Mucosa of descending colon (tissue), 3 donors: ENCODE measurements at places on chromosomes 13 and 19.

- DNase-seq = no peak
These were observed 2.8 kb downstream of the C5AR1 start for GRCh38 chr19:47312366-47313006.

- DNase-seq = no peak
These were observed 46.3 kb downstream of the NEK5 start for GRCh38 chr13:52082601-52083000.

- peak; percentile 83 for DNase-seq
These were observed 14.9 kb downstream of the ARID3A start for GRCh38 chr19:940591-941291.

DNA sequence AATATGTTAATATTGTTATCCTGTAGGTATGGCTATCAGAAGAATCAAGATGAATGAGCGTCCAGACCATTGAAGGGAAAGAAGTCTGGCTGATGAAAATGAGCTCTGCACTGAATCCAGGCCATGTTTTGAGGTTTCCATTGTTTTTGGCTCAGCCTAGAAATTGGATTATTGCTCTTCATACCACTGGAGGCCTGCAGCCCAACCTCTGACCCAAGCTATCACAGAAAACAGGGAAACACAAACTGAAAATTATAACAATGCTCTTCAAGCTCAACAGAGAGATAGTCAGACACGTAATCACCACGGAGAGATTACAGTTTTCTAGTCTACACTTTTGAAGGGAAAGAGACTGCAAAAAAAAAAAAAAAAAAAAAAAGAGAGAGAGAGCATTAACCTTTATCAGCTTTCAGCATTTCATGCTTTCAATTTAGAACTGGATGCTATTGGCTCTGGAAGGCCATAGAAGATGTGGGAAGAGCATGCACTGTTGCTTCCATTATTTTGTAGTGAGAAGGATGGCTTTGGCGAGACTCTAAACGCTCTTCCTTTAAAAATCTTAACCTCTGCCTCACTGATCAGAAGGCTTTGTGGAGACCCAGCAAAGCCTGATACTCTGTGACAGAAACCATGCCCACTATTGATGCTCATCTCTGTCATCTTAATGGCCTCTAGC, 10.8 kb downstream of the EDNRB start:
- DNase-seq = no peak

DNA sequence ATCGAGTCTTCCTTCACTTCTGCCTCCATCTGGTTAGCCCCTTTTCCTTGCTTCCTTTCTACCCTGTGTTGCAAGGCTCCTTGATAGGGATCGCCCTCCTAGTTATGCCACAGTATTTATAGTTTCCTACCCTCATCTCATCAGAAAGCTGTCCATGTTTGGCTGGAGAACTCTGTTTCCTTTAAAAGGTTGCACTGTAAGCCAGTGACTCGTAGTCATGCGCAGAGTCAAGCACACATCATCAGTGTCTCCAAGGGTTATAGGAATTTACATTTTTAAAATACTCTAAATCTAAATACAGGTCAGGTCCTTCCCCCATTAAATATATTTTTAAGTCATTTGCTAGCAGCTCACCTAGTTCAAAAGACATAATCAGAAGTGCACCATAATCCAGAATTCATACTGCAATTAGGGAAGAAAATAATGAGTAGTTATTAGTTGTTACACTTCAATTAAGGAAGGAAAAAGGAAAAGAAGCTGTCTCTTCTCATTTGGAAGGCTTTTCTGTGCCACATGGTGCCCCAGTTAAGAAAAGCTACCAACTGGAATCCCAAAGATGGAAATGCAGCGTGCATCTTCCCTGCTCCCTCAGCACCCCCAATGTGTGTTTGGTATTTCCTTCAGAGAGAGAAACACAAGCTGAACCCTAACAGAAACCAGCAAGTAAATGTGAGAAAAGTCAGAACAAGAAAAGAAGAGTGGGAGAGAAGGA, 81.0 kb downstream of the GPR12 start:
- no peak for DNase-seq

GRCh38 chr19:6602729-6603114, 11.8 kb upstream of the CD70 start:
- DNase-seq = no peak

DNA sequence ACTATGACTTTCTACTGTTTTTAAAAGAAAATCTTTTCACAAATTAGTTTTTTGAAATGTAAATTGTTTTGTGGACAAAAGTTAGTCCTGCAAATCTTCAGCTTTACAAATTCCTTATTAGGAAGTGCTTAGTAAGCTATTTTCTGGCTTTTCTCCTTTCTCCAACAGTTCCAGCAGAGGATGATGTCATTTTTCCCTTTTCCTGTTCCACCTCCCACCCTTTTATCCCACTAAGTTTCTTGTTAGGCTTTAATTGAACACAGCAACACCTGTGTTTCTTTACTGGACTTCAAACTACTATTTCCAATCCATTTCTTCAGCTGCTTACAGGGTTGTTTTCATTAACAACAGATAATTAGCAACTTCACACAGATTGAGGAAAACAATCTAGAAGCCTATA, 389.2 kb downstream of the NDFIP2 start:
- DNase-seq = no peak

GRCh38 chr13:35789335-35790165, 313.1 kb upstream of the MAB21L1 start:
- DNase-seq = no peak
